T-helper 17 cell (primary cell): ENCODE measurements at places on chromosomes 16 and 17.

GRCh38 chr16:825341-826061 is 25.0 kb upstream of the GNG13 start:
- no peaks in the 10 kb centered on the region for H3K4me1 ChIP-seq
- H3K27ac ChIP-seq, result no peak overlapping the region
- H3K27me3 ChIP-seq, result peaks cover 9% of the 10 kb centered on the region
- H3K4me3 ChIP-seq, result no peak overlapping the region

DNA sequence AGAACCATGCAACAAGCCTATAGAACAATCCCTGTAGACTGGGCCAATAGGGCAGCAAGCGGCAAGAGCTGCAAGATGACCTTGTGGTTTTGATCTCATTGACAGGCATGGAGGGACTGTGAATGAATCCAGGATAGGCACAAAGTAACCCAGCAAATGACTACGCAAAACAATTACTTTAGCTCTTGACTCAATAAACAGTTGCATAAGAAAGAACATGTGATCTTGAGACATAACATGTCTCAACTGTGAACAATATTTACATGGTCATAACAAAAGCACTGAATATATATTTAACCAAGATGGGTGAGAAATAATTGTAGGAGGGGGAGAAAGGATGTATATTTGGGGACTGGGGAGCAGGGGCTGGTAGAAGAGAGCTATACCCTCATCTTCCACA is 313.7 kb upstream of the CDH5 start:
- peaks cover 10% of the 10 kb centered on the region for H3K27me3 ChIP-seq
- no peak overlapping the region for H3K27ac ChIP-seq
- H3K36me3 ChIP-seq, result no peaks in the 10 kb centered on the region
- no peaks in the 10 kb centered on the region for H3K4me1 ChIP-seq

- no peaks in the 10 kb centered on the region for H3K36me3 ChIP-seq
- H3K27me3 ChIP-seq, result no peaks in the 10 kb centered on the region
- H3K27ac ChIP-seq, result no peak overlapping the region
Observed at GRCh38 chr17:53942898-53943297, 120.2 kb downstream of the KIF2B start.

GRCh38 chr17:18004345-18004744 is 31.7 kb downstream of the DRC3 start:
- no peaks in the 10 kb centered on the region for H3K27me3 ChIP-seq
- H3K36me3 ChIP-seq, result peaks cover 10% of the 10 kb centered on the region
- DNase-seq, result no peak
- peaks cover 14% of the 10 kb centered on the region for H3K4me1 ChIP-seq
